ENCODE measurements at places on chromosomes 7 and 10. TPM values are rescaled to one million over a fixed set of nuclear protein-coding genes. Genes with fewer than 3 reads are reported as not detected.

Gene CYP3A5
- total RNA-seq: 0.57 TPM

Gene CCZ1
- total RNA-seq: 101 TPM

Gene WAPL
- 31.1 TPM for total RNA-seq

Gene SRGN
- total RNA-seq: 8.3 TPM

Gene ACBD7
- total RNA-seq: 10.2 TPM

Gene TMEM176A
- total RNA-seq: 2.6 TPM

Gene SPDYE1
- total RNA-seq: not detected

Gene SLC26A3
- total RNA-seq: not detected

Gene CFAP58
- total RNA-seq: 0.06 TPM

Gene POM121C
- total RNA-seq: 2.9 TPM

Gene ABCA13
- 0.06 TPM for total RNA-seq

- DNase-seq: no peak
Observed at GRCh38 chr7:102122026-102122425, 164.6 kb upstream of the SH2B2 start.

DNA sequence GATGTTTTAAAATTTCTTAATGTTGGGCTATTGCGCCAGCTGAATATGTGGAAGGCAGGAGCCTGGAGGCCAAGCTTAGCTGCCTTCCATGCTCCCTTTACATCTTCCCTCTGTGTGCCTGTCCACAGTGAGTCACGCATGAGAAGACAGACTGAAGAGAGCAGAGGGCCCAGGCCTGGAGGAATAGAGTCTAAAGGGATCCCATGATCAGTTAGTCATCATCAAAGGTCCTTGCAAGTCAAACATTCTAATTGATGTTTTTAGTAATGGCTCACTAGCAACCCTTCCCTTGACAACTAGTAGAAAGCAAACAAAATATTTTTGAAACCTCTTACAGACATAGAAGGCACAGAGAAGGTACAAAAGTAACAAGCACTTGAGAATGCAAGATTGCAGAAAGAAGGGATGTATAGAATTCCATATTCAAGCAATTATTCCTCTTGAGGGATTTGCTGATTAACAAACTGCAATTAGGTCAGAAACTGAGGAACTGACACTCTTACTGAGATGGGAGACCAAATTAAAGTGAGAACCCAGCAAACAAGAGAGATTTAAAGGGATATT, 30.7 kb upstream of the APBB1IP start:
- DNase-seq: peak; percentile 66

GRCh38 chr10:28890121-28890950, 213.0 kb downstream of the BAMBI start:
- no peak for DNase-seq

DNA sequence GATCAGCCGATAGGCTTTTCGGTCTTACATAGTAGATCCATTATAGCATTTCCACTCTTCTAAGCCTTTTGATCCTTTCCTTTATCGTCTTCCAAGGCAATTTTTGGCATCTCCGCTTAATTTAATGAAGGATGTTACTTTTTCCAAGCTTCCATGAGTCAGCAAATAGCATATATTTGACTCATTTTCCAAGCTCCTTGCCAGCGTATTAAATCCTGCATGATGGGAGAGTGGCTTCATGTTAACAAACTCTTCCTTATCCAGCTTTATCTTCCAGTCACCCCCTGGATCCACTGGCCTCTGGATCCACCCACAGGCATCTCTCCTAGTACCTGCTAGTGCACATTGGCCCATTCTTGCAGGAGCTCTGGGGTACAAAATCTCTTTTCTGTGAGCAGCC, 13.0 kb downstream of the OR9A2 start:
- DNase-seq: peak; percentile 58

- no peak for DNase-seq
Observed at GRCh38 chr7:114533131-114533530, 118.5 kb downstream of the FOXP2 start.

GRCh38 chr7:17147409-17147808, 151.0 kb upstream of the AHR start:
- DNase-seq: no peak

DNA sequence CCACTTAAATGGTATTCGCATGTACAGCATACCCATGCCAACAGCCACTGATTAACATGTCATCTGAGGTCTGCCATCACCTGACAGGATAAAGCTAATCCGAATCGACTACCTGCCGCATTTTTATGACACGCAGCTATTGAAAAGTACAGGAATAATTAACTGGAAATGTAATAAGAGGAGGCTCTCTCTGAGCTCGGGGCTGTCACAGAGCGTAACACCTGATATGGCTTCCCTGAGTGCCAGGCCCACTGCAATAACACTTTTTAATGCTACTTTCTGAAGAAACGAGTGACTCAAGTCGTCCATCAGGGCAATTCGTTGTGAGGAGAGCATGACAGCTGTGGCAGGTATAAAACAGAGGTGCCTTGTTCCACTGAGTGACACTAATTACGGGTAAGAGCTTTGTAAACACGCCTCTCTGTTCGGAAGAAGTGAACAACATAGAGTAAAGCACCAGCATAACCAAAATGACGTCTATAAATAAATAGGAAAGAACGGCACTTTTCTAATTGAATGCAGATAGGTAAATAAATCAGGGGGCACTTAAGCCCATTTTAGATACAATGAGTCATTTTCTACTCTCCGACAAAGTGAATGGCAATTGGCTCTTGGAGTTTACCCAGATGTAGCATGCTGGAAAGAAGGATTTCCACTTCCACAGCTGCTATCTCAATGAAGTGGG, 56.5 kb upstream of the CREB5 start:
- no peak for DNase-seq

- DNase-seq: no peak
Observed at GRCh38 chr10:119705434-119705831, 20.4 kb upstream of the INPP5F start.

DNA sequence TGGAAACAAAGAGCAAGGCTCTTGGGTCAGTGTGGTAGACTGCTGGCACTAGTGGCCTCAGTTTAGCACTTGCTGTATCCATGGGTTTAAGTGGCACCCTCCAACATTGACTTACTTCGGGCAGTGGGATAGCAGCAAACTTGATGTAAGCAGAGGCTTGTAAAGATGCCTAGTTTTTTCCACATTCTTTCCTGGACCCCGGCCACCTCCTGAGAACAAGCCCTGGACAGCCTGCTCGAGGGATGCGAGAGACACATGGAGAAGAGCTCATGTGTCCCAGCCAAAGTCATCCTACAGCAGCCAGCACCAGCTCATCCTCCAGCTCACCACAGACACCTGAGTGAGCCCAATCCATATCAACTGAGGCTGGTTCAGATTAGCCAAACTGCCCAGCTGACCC, 142.7 kb upstream of the PCBD1 start:
- no peak for DNase-seq

- no peak for DNase-seq
Observed at GRCh38 chr7:131057015-131057793, 270.5 kb upstream of the MKLN1 start.

- no peak for DNase-seq
Observed at GRCh38 chr7:120164-120991, 72.0 kb upstream of the FAM20C start.

- peak; percentile 3 for DNase-seq
Observed at GRCh38 chr10:91552274-91553095, 80.4 kb downstream of the PPP1R3C start.

- no peak for DNase-seq
Observed at GRCh38 chr10:30980951-30981616, 50.6 kb downstream of the ZNF438 start.

DNA sequence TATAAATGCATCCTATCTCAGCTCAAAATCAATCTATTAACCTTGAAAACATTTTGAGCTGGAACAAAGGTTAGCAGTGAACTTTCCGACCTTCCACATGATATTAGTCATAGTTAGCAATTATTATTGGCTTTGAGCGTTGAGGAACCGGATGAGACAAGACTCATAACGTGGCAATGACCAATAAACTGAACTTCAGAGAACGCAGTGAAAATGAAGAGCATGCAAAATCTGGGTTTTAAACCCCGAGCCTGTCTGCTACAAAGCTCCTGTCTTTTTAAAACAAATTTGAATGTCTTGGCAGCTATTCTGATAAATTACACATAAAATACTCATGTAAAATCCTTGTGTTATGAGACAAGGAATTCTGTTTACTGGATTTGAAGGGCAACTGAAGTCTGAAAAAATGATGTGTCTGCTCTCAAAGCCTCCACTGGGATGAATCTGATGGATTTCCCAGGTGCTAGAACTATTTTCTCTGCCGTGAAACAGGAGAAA, 74.7 kb upstream of the ITGB1 start:
- DNase-seq: peak; percentile 38

DNA sequence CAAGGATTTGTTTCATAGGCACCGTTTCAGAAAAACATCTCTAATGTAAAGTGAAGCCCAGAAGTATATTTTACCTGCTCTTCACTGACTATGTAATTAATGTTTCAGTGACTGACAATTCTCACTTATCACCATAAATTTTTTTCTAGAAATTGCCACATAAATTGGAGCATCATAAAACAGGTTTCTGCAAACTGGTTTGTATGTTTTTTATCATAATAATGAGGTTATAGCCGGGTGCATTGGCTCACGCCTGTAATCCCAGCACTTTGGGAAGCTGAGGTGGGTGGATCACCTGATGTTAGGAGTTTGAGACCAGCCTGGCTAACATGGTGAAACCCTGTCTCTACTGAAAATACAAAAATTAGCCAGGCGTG, 39.4 kb downstream of the SYPL1 start:
- no peak for DNase-seq

GRCh38 chr10:77884181-77884580, 42.4 kb downstream of the DLG5 start:
- no peak for DNase-seq

- no peak for DNase-seq
Observed at GRCh38 chr10:86048571-86048970, 318.0 kb downstream of the GRID1 start.

GRCh38 chr7:75642810-75643486, 95.8 kb downstream of the HIP1 start:
- peak; percentile 42 for DNase-seq

GRCh38 chr10:16828701-16829175, 11.5 kb upstream of the RSU1 start:
- peak; percentile 70 for DNase-seq

DNA sequence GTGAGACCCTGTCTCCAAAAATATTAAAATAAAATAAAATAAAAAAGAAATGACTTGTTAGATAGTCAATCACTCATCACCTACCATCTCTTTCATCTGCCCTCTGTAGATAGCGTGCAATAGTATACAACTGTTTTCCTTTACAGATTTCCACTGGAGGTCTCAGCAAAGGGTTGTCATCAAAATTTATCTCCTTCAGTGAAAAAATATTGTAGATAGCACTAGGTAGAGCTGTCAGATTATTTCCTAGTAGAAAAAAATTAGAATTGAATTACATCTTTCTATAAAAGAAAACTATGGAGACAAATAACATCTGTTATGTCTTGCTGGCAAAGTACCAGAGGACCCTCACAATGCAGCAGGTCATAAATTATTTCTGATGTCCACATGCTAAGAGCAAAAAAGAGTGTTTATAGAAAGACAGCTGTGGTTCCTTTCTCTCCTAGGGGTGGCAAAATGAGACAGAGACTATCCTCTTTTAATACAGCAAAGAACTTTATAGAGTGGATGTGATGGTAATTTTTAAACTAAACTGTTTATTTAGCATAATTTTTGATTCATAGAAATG, 16.3 kb upstream of the CYP51A1 start:
- DNase-seq: no peak

DNA sequence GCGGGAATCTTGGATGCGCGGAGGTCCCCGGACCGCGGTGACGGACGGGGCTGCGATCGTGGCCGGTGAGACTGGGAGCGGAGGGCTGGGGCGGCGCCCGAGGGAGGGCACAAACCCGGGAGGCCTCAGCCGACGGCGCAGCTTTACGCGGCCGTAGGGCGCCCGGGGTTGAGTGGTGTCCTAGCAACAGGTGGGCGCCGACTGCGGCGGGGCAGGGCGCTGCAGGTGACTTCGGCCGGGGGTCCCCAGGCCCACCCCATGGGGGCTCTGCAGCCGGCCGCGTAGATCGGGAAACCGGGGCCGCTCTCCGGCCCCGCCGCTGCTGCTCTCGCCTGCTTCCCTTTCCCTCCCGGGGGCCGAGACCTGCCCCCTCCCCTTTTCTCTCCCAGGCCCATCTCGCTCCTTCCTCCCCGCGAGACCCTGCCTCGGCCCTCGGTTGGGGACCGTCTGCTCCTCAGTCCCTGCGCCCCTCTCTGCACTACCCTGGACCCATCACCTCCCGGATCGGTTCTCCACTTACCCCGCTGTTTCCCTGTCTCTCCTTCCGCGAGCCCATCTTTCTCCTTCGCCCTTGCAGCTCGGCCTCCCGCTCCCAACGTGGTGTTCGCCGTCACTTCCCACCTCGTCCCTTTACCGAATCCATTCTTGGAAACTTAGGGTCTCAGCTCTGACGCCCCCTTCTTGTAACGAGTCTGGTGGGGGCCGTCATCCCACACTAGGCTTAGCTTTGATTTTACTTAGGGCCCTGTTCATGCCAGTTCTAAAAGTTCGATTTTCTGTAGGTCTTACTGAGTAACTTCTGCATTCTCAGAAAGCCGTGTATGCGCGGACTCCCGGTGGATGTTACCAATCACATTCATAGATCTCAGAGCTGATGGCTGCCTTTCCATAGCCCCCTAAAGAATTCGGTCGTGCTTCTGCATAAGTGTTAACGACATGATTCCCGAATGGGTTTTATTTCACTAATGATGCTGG, 18.5 kb upstream of the ACBD5 start:
- peak; percentile 18 for DNase-seq

- DNase-seq: no peak
Observed at GRCh38 chr10:17010363-17011145, 119.1 kb downstream of the CUBN start.

DNA sequence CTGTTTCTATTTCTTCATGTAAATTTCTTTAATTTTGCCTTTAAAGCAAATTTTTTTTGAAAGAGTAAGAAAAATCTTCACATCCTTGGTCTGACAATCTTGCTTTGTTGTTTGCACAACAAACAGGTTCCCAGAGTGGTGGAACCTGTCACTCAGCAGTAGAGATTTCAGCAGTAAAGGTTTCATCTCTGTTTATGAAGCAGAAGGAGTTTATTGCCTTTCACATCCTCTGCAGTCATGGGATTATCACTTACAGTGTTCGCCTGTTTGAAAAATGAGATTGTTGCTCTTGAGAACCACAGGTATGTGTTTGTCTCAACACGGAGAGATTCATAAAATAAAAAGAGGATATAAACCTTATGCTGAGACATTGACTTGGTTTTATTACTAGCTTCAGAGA, 342.6 kb downstream of the IPMK start:
- no peak for DNase-seq

DNA sequence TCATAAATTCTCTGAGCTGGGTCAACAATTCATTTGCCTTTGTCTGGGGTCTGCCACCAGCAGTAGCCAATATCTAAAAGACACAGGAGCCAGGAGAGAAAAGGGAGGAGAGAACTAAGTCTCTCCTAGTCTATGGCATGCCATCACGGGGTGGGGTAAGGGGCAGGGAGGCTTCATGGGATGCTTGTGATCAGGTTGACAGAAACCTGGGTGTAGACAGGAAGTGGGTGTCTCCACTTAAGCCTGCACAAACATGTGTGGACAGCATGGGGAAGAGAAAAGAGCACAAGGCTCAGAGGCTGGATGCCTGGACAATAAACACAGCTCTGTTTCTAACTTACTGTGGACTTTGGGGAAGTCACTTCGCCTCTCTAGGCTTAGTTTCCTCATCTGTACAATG, 11.5 kb upstream of the C10orf53 start:
- DNase-seq: no peak

GRCh38 chr10:71644307-71645180, 75.0 kb downstream of the C10orf105 start:
- DNase-seq: no peak

GRCh38 chr7:1920266-1920681, 250.2 kb downstream of the ELFN1 start:
- DNase-seq: no peak

GRCh38 chr10:98664329-98665042, 217.8 kb upstream of the HPS1 start:
- DNase-seq: peak; percentile 36

- DNase-seq: peak; percentile 25
Observed at GRCh38 chr7:26292768-26293560, 1.3 kb downstream of the SNX10 start.

Measured in Daoy (cell line).